ENCODE measurements at places on chromosomes 12 and 14. TPM values are rescaled to one million over a fixed set of nuclear protein-coding genes. Genes with fewer than 3 reads are reported as not detected.

DNA sequence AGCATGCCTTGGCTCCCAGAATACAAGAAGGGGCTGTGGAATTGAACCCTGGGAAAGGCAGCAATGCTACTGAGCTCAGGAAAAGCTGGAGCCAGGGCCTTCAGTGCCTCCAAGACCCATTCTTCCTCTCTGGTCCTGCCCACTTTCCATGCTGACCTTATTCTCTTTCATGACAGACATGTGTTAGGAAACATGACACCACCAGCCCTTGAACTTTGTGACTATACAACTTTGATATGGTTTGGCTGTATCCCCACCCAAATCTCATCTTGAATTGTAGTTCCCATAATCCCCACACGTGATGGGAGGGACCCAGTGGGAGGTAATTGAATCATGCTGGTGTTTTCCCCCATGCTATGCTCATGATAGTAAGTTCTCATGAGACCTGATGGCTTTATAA is 408.2 kb downstream of the DPF3 start:
- H3K27me3 ChIP-seq: no peaks in the 10 kb centered on the region
- no peaks in the 10 kb centered on the region for H3K36me3 ChIP-seq
- no peak overlapping the region for H3K27ac ChIP-seq
- no peaks in the 10 kb centered on the region for H3K4me1 ChIP-seq
- H3K4me3 ChIP-seq: no peak overlapping the region

DNA sequence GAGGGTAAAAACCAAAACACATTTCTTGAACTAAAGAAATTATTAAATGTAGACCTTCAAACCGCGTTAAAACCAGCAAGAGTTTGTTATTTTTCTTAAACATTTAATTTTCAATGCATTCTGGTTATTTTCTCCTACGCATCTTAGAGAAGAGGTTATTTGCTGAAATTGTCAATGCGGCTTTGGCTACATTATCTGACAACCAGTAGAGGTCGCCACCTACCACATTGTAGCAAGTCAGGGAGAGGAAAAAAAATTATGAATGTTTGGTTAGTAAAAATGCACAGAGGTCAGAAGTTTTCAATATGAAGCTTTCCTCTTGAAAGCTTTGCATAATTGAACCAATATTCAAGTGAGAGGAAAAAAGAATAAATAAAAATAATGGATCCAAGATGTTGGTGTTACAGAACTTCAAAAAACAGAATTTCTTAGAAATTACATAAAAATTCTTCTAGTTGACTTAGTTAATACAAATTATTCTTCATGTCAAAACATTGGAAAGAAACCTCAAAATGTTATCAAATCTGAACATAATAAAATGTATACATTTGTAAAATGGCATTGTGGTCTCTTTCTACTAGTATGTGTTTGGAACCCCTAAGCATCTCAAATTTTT is 159.4 kb upstream of the TMTC2 start:
- no peak overlapping the region for H3K27ac ChIP-seq
- DNase-seq: peak; percentile 83
- no peaks in the 10 kb centered on the region for H3K27me3 ChIP-seq
- H3K4me3 ChIP-seq: no peak overlapping the region
- H3K4me1 ChIP-seq: peaks cover 7% of the 10 kb centered on the region

GRCh38 chr12:55708695-55709233 is 1.1 kb upstream of the ITGA7 start:
- H3K27me3 ChIP-seq: peaks cover 51% of the 10 kb centered on the region
- no peak for DNase-seq
- H3K27ac ChIP-seq: no peak overlapping the region

DNA sequence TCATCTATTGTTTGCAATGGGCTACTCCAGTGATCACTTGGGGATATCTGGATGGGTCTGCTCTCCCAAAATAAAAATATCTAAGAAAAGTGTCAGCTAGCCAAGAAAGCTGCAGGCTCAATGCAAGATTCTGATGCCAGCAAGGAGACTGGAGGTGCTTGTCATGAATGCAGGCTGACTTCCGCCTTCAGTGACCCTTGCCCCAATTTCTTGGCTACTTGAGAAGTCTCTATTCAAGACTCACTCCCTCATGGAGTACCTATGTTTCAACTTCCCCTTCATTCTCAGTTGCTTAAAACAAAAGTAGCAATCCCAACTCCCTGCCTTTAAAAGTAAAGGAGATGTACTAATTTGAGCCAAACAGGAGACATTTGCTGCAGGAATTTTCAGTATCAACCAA is 123.9 kb downstream of the GPR65 start:
- H3K4me1 ChIP-seq: no peaks in the 10 kb centered on the region
- H3K36me3 ChIP-seq: no peaks in the 10 kb centered on the region
- no peak overlapping the region for H3K27ac ChIP-seq
- no peaks in the 10 kb centered on the region for H3K27me3 ChIP-seq

DNA sequence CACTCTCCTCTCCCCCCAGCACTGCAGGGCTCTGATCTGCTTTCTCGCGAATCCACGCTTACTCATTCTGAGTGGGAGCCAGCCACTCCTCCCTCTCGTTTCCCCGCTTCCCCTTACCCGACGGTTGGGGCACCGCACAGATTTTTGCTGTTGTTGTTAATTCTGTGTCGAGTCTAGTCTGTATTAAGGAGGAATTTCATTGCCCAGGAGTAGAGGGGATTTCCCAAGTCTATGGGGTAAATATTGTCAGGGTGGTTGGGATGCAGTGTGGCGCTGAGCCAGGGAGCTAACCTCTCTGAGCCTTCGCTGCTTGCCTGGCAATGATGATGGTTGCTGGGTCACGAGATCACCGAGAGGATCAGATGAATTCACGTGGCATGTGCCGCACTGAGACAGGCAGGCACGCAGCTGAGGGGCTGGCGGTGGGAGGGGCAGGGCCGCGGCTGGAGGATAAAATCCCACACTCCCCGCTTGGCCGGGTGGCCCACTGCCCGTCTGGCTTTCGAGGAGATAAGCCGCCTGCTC is 18.5 kb downstream of the NCOR2 start:
- peak overlapping the region; percentile 85 for H3K27ac ChIP-seq
- H3K4me1 ChIP-seq: peaks cover 65% of the 10 kb centered on the region
- H3K4me3 ChIP-seq: no peak overlapping the region

Gene ACOT6
- not detected for polyA plus RNA-seq

Gene CCDC38
- not detected for polyA plus RNA-seq

Gene CISTR
- not detected for polyA plus RNA-seq

Gene CEBPE
- not detected for polyA plus RNA-seq

GRCh38 chr14:94663538-94663937 is 51.3 kb downstream of the SERPINA3 start:
- no peak for DNase-seq
- no peaks in the 10 kb centered on the region for H3K27me3 ChIP-seq
- H3K27ac ChIP-seq: no peak overlapping the region
- no peaks in the 10 kb centered on the region for H3K4me1 ChIP-seq

Gene HOXC12
- not detected for polyA plus RNA-seq

DNA sequence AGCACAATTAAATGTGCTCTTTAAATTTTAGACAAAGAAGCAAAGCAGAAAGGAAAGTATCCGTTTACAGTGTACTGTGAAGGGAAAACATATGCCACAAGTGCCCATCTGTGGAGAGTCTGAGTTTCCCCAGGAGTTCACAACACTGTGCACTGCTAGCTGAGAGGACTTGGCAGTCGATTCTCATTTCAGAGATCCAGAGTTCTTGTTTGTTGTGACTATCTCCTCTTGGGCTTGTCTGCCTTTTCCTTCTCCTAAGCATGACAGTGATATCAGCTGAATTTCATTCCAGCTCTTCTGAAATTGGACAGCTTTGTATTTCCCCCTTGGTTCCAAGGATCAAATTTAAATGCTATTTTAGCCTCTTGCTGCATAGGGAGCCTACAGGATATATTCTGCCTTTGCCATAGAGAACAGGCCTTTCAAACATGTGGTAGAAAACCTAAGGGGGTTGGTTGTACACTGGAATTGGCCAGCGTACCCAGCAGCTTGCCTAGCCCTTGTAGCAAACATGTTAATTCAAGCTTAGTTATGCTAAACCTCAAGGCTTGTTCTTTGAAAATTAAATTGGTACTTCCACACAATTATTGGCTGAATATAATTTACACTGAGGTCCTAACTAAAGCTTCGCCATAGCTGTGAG is 259.2 kb upstream of the NOVA1 start:
- H3K4me1 ChIP-seq: no peaks in the 10 kb centered on the region
- no peak overlapping the region for H3K4me3 ChIP-seq
- H3K36me3 ChIP-seq: no peaks in the 10 kb centered on the region
- no peak overlapping the region for H3K27ac ChIP-seq
- no peaks in the 10 kb centered on the region for H3K27me3 ChIP-seq

GRCh38 chr14:33210311-33210710 is 271.6 kb downstream of the NPAS3 start:
- H3K4me3 ChIP-seq: no peak overlapping the region
- peak; percentile 38 for DNase-seq
- no peaks in the 10 kb centered on the region for H3K4me1 ChIP-seq
- H3K36me3 ChIP-seq: no peaks in the 10 kb centered on the region
- no peak overlapping the region for H3K27ac ChIP-seq
- H3K27me3 ChIP-seq: no peaks in the 10 kb centered on the region

Gene SLCO1A2
- polyA plus RNA-seq: 2.5 TPM

Gene KLRD1
- polyA plus RNA-seq: 0.69 TPM

DNA sequence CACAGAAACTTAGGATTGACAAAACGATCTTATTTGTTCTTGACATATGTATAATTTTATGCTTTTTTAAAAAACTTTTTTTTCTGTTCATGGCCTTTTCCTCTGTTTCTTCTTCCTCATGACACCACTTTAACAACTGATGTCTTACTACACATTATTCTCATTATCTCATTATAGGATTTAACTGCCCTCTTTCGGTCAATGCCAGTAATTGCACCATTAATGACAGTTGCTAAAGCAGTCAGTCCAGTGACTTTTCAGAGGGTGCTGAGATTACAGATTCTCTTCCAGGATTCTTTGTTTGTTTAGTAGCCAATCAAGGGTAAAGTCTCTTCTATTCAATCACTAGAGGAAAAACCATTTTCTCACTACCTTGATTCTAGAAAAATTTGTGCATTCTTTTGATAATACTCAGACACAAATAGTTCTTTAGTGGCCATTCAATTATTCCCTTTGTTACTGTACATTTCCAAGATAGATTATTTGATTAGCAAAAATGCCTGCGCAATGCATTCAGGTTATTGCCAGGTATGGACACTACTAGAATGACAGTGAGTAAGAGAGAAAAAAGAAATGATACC is 50.1 kb downstream of the KLRG1 start:
- H3K27me3 ChIP-seq: no peaks in the 10 kb centered on the region
- no peaks in the 10 kb centered on the region for H3K4me1 ChIP-seq
- H3K27ac ChIP-seq: no peak overlapping the region
- no peaks in the 10 kb centered on the region for H3K36me3 ChIP-seq
- H3K4me3 ChIP-seq: no peak overlapping the region
- peak; percentile 75 for DNase-seq

Gene KRT77
- not detected for polyA plus RNA-seq

DNA sequence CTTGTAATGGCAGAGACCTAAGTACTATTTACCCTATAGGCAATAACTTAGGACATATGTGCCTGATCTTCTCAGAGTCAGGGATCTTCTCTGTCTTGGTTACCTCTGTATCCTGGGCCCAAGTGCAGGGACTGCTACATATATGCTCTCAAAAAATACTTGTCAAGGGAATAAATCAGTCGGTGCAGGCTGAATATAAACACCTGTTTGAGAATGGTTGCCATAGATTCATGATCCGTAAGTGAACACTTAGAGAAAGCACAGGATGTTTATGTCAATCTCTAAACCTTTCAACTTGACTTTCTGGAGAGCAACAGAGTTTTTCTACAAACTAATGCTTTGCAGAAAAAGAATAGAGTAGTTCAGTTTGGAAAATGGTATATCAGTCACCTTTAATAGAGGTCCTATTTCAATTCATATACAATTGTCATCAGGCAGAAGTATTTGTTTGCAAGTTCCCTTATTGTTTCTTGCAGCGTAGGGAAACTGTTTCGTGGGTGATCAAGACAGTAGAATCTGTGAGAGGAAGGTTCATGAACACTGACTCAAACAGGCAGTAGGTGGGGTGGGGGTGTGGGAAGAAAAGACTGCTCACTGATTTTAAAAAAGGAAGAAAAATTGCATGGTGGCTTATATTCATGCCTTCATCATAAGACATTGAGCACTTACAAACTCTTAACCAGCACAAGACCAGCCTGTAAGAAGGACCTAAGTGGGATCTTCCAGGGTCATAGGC is 6.0 kb upstream of the UBE2N start:
- no peak for DNase-seq
- H3K4me3 ChIP-seq: no peak overlapping the region
- H3K27ac ChIP-seq: no peak overlapping the region

GRCh38 chr12:123591702-123592481 is 7.5 kb downstream of the TMED2 start:
- peak overlapping the region; percentile 48 for H3K27ac ChIP-seq
- H3K4me3 ChIP-seq: no peak overlapping the region
- H3K36me3 ChIP-seq: peaks cover under 1% of the 10 kb centered on the region
- H3K27me3 ChIP-seq: no peaks in the 10 kb centered on the region
- peak; percentile 18 for DNase-seq

DNA sequence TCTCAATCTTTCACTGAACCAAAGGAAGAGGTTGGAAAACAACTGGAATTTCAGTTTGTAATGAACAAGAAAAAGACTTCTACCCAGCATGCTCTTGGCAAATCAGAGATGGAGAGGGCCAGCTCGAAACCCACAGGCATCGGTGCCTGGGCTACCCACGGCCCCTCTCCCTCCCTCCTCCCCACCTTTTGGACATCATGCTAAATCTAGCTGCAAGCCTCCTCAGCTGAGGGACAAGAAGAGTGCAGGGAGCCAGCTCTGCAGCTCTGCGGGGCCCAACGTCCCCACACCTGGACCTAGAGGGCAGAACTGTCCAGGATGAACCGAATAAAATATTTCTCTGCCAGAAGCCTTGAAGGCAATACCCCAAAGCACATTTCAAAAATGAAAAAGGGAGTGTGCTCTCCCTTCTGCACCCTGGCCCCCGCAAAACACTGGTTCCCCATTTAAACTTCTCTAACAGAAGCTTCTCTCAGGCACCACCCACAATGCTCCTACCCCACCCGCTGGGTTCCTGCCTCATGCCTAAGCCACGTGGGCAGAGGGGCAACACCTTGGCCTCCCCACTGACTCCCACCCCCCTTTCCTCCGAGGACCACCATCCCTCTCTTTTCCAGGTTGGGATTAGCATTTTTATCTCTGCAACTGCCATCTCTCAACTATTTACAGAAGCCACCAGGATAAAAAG is 8.2 kb downstream of the CAMKK2 start:
- H3K27me3 ChIP-seq: no peaks in the 10 kb centered on the region
- DNase-seq: no peak
- H3K4me1 ChIP-seq: no peaks in the 10 kb centered on the region
- H3K27ac ChIP-seq: no peak overlapping the region
- no peaks in the 10 kb centered on the region for H3K36me3 ChIP-seq

Gene NID2
- 65.7 TPM for polyA plus RNA-seq

DNA sequence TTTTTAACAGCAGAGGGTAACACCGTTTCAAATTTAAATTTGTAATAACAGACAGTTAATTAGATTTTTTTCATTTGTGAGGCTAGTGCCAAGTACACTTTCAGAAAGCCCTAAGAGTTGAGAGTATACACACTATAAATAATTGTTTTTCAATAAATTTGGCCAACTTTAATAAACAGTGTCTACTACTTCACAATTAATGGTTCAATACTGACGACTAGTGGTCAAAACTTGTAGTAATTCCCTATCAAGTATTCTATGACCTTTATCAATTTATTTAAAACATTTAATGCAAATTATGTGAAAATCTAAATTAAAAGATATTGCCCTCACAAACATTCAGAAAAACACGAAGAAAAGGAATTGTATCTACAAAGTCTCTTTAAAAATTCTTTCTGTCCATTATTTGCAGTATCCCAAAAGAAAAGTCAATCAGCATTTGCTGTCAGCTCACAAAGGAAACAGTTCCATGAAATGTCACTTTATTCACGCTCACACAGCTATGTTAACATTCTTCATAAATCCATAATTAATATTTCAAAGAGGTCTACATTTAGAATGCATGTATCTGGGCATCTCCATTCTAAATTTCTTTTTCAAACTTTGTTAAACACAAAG is 91.2 kb downstream of the CEP128 start:
- H3K4me1 ChIP-seq: no peaks in the 10 kb centered on the region
- peak; percentile 41 for DNase-seq
- H3K36me3 ChIP-seq: no peaks in the 10 kb centered on the region

All from hepatocyte (in vitro differentiated cells).